ENCODE measurements at places on chromosomes 1 and 21.

- no peak for DNase-seq
Measured at GRCh38 chr1:44670751-44671640, 3.3 kb downstream of the TMEM53 start.

DNA sequence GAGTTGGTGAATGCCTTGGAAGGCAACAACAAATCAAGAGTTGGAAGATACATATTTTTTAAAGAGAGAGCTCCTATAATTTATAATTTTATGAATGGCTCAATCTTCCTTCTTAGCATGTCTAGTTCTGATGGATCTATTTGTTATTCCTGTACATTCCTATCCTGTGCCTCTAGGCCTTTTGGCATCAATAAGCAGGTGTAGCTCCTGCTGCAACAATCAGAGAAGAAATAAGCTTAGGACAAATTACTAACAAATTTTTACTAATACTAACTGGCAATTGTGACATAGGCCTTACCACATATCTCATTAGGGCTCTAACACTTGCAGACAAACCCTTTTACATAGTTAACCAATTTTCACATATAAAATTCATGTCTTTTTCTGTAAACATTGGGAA is 682.0 kb downstream of the LTN1 start:
- DNase-seq, result no peak

DNA sequence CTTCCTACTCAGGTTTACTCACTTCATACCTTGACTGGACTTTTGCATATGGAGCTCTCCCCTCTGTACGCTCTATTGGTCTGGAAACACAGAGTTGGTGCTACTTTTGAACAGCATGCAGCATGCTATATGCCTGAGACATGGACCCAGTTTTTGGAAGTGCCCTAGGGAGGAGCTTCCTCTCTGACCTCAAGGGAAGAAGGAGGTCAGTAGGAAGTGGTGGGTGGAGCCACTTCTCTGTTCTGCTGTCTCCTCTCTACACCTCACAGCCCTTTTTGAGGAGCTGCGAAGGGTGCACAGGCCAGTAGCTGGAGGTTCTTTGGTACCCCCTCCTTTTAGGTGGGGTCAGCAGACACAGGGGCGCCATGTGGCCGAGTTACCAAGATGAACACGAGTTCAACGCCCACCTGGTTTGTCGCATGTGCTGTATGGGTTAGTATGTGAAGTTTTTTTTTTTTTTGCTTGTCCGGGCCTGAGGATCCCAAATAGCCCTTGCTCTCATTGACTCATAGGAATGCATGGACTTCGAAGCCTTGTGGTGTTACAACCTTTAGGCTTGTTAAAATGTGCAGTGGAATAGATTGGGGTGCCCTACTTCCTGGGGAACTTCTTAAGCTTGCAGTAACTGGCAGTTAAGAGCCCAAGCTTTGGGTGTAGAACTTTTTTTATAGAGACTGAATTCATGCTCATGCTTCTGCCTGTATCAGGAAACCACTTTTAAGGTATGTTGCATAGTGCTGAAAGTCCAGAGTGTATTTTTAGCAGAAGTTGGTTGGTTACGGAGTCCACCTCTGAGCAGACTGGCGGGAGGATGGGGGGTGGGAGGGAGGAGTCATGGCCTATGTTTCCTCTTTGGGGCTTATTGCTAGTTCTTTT is 10.7 kb downstream of the MACF1 start:
- no peak for DNase-seq

GRCh38 chr21:40047993-40048730 is 180.9 kb downstream of the PCP4 start:
- peak; percentile 54 for DNase-seq

DNA sequence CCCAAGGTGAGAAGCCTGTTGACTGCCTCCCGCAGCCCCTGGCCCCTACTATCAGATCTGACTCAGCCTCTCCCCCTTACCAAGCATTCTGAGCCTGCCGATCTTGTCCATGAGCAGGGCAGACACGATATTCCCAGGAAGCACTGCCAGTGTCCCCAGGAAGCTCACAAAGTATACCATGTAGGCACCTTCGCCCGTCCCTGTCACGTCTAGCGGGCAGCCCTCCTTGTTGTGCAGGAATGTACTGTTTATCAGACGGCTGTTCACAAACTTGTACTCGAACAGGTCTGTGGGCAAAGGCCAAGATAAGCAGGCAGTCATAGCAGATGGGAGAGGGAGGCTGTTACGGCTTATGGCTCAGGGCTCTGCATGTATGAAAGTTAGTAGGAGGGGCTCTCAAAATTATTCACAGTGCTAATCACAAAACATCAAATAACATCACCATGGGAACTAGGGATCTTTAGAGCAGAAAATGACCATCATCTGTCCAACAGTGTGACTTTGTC is 7.3 kb downstream of the BOLA1 start:
- no peak for DNase-seq

DNA sequence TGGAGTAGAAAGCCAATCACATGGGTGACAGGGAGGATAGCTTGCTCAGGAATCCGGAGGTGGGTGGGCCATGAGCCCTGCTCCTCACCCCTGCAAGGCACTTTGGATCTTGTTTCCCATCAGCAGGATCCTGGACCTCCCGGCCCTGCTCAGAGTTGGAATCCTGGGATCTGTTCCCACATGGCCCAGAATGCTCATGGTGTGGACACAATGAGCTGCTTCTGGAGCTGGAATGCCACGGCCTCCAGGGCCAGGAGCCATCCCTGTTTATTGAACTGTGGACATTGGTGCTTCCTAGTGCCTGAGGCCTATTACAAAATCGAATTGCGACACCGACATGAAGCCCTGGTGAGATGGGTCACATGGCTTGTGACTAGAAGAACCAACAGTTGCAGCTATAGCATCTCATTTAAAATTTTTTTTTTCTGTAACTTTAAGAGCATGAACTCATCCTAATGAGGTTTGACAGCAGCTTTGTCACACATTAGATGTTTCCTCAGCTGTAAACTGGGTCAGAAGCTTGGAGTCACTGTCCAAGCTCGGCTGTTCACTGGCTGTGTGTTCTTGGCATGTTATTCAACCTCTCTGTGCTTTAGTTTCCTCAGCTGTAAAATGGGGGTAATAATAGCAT is 40.4 kb upstream of the GOLT1A start:
- no peak for DNase-seq

DNA sequence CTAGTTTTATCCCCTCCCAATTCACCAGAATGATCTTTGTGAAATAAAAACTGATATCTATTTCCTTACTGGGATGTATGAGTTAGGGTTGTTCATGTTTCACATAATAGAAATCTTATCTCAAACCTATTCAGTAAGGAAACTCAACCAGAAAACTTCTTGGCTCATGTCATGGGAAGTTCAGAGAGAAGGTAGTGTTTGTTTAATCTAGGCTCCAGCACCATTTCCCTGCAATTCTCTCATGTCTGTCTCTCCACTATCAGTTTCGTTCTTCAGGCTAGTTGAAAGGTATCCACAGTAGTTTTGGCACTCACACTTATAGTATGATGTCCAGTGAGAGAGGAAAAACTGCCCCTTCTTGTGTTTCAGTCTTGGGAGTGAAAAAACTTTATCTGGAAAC is 34.6 kb upstream of the UHMK1 start:
- no peak for DNase-seq

DNA sequence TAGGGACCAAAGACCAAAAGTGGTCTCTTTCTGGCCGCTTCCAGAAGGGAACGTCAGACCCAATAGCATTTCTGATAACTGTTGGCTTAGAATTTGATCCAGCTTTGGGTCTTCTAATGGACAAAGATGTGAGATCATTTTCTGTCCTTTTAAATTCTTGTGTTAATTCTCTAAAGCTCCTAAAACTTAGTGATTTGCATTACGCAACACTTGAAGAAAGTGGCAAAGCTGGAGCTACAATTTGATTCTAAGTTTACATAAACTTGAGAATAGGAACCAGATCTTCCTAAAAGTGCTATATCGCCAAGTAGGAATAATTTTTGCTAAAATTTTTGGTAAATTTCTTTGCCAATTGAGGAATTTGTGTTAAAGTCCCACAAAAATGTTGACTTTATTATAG is 21.6 kb upstream of the PLA2G4A start:
- no peak for DNase-seq

DNA sequence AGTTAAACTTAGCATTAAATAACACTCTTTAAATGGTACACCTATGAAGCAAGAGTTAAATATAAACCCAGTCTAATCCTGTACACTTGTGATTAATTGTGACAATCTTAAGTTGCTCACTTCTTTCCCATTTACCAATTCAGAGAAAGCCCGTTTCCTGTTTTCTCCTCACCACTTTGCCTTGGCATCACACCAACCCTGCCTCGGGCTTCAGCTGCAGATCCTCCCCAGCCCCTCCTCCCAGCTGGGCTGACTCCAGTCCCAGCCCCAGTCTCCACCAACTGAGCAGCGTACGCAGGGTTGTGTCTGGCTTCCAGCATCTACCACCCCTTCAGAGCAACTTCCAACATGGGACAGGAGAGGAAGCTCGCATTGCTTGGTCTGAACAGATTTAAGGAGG is 4.1 kb downstream of the PYCR2 start:
- no peak for DNase-seq

- DNase-seq, result no peak
Measured at GRCh38 chr1:192475329-192475728, 100.2 kb upstream of the RGS1 start.

DNA sequence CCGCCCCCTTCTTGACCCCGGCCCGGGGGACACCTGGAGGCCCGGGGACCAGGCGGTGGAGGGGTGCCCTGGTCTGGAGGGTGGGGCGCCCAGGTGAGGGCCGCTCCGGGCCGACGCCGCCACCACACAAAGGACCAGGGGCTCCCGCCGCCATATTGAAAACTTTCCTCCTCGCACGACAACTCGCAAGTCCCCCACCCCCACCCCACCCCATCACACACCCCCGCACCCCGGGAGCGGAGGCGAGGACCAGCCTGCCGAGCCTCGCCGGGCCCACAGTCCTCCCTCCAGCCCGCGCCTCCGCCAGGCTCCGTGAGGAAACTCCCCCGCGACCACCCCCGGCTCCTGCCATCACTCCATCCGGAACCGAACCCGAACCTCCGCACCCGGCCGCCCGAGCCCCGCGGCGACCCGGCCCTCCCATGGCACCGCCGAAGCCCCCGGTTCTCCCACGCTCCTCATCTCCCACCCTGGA is 733 bp downstream of the KDM5B start:
- DNase-seq, result no peak

DNA sequence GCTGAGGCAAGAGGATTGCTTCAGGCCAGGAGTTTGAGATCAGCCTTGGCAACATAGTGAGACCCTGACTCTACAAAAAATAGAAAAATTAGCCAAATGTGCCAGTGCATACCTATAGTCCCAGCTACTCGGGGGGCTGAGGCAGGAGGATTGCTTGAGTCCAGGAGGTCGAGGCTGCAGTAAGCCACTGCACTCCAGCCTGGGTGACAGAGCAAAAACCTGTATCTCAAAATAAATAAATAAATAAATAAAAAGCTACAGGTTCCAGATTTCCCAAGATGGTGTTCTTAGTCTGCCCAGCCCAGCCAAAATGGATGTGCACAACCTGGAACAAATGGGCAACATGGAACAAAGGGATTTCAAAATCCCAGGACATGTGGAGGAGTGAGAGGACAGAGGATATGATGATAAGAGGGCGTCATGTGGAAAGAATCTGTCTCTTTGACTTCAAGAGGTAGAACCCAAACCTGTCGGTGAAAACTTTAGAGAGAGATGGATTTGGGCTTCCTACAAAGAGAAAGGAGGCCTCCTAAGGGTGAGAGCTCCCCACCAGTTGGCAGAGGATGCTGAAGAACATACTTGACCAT is 3.2 kb downstream of the EDARADD start:
- no peak for DNase-seq

- no peak for DNase-seq
Measured at GRCh38 chr1:162349635-162350330, 26.9 kb downstream of the SPATA46 start.

GRCh38 chr21:44489962-44490361 is 34.7 kb downstream of the LRRC3 start:
- DNase-seq, result no peak

GRCh38 chr1:228772516-228773212 is 37.4 kb downstream of the RHOU start:
- no peak for DNase-seq

DNA sequence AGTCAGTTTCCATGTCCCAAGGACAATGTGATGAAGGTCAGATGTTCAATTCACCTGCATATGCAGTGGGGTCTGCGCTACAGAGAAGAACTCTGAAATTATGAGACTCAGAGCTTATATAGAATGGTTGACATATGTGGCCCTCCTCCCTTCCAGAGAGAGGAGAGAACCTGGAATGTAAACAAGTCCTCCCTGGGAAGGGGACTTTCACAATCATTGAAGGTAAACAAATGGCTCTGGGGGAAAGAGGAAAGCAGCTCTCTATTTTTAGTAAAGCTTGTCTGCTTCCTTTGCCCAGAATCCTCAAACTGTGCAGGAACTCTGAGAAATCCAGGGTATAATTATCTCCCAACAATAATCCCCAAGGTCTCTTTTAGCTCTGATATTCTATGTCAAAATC is 9.8 kb downstream of the OVGP1 start:
- DNase-seq, result no peak

- DNase-seq, result no peak
Measured at GRCh38 chr1:15714406-15715136, 21.5 kb upstream of the SLC25A34 start.

DNA sequence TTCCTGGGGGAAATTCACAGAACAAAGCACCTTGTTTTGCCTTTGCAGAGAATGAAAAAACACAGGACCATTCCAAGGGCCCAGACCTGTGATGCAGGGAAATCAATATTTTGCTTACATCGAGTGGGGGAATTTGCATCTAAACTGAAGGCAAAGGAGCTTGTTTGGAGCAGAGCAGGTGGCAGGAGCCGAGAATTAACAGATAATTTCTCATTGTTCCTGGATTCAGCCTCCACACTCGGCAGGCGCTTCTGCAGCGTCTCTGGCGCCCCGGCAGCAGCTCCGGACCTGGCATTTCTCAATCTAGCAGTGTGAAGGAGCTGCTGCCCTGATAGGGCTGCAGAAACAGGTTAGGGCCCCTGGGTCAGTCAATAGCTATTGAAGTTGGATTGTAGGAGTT is 2.0 kb upstream of the SYT6 start:
- DNase-seq, result no peak

GRCh38 chr1:51559064-51559500 is 40.0 kb upstream of the EPS15 start:
- no peak for DNase-seq

DNA sequence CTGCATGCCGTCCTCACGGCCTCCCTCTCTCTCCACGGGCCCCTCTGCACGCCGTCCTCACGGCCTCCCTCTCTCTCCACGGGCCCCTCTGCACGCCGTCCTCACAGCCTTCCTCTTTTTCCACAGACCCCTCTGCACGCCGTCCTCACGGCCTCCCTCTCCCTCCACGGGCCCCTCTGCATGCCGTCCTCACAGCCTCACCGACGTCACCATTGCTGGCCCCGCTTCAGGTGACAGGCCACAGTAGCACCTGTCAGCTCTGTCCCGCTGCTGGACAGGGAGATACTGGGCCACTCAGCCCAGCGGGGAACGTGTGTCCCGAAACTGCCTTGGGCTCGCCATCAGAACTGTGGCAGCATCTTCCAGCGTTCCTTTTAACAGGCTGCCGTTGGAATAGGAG is 82.8 kb upstream of the COL6A1 start:
- no peak for DNase-seq

GRCh38 chr1:66684353-66684752 is 67.9 kb upstream of the DYNLT5 start:
- no peak for DNase-seq

Measured in NCI-H524 treated with DMSO at 0.1 percent for 48 hours (cell line).